ENCODE measurements at places on chromosomes 11 and 22. TPM values are rescaled to one million over a fixed set of nuclear protein-coding genes. Genes with fewer than 3 reads are reported as not detected.

DNA sequence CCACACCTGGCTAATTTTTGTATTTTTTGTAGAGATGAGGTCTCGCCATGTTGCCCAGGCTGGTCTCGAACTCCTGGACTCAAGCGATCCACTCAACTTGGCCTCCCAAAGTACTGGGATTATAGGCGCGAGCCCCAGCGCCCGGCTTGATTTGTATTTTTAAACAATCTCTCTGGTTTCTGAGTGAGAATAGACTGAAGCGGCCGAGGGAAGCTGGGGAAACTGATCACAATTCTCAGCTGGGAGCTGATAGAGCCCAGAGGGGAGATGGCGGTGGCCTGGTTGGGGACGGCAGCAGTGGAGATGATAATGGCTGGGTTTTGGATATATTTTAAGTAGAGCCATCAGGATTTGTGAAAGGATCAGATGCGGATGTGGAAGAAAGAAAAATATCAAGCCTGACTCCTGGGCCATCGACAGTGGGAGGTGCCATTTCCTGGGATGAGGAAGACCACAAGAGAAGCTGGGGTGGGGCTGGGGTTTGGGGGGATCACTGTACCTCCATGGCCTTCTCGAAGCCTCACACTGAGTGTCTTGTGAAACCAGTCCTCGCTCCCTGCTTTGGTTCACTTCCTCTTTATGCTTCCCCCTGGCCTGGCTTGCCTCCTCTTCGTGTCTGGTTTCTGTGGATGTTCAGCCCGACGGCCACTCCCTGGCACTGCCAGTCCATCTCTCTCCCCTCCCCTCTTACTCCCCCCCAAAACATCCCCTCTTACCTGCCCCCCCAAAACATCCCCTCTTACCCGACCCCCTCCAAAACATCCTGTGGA lies 51.9 kb downstream of the IGLL1 start:
- peaks cover 37% of the 10 kb centered on the region for H3K4me1 ChIP-seq
- no peaks in the 10 kb centered on the region for H3K27me3 ChIP-seq
- H3K36me3 ChIP-seq = no peaks in the 10 kb centered on the region
- no peak overlapping the region for H3K4me3 ChIP-seq
- DNase-seq = no peak

UBQLN3 gene
- total RNA-seq = not detected

GRCh38 chr11:102488208-102488607 lies 35.6 kb upstream of the TMEM123 start:
- H3K27ac ChIP-seq = no peak overlapping the region
- no peak for DNase-seq
- peaks cover 8% of the 10 kb centered on the region for H3K4me1 ChIP-seq
- H3K36me3 ChIP-seq = no peaks in the 10 kb centered on the region
- no peak overlapping the region for H3K4me3 ChIP-seq
- H3K27me3 ChIP-seq = no peaks in the 10 kb centered on the region

DNA sequence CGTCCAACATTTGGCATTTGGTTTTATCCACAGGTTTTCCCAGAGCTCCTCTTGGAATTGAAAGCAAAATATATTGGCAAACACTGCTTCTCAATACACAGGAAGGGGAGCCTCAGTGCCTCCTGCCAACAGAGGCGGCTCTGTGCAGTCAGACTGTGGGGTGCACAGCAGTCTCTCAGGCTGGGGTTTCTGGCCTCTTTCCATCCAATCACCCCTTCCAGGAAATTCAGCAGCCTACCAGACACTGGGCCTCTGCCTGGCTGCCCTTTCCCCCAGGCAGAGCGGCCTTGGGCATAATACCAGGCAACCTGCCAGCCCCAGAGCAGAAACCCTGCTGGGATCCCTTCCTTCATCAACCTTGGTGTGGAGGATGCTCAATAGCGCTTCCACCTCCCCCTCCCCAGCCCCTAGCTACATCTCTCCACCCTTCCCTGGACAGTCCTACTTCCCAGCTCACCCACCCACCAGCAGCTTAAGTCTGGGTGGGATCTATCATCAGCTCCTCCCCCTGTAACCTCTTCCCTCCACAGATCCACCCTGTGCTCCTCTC lies 17.8 kb upstream of the RAPSN start:
- H3K27ac ChIP-seq = peak overlapping the region; percentile 67
- H3K4me3 ChIP-seq = no peak overlapping the region
- no peaks in the 10 kb centered on the region for H3K27me3 ChIP-seq
- peaks cover 31% of the 10 kb centered on the region for H3K4me1 ChIP-seq
- DNase-seq = no peak

MMP11 gene
- total RNA-seq = 41.6 TPM

All from progenitor cell of endocrine pancreas (in vitro differentiated cells).